Left lung (tissue), 14 donors: ENCODE measurements at places on chromosomes 3 and 15. TPM values are rescaled to one million over a fixed set of nuclear protein-coding genes. Genes with fewer than 3 reads are reported as not detected.

DNA sequence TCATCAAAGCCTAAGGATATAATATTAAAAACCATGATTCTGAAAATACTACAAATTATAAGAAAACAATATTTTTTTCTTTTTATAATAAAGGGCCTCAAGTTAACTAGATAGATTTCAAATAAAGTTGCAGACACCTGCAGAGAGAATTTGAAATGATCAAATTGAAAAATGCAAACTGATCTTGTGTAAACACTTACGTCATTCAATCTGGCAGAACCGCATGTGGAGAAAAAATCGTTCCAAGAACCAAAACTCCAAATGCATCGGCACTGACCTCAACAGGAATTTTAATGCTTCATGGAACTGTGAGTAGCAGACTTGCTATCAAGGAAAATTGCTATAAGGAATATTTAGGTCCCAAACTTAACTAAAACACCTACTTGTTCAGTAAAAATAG lies 17.2 kb downstream of the CPA3 start:
- H3K4me1 ChIP-seq: no peaks in the 10 kb centered on the region
- H3K27ac ChIP-seq: no peak overlapping the region

DNA sequence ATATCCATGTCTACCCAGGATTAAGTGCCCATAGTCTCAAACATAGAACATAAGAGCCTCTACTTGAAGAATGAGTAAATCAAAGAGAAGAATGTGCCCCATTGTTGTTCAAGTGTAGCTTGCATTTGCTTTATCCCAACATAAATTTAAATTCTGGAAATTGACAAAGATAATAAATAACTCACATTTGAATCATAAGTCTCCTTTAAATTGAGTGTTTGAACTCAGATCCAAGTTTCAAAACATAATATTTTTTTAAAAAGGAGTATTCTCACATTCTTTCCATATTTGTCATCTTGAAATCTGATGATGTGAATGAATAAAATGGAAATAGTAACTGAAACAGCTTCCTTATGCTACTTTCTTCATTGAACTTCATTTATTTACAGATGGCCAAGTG lies 135.2 kb downstream of the MECOM start:
- no peak for DNase-seq
- peaks cover 3% of the 10 kb centered on the region for H3K4me1 ChIP-seq
- H3K27ac ChIP-seq: no peak overlapping the region
- no peaks in the 10 kb centered on the region for H3K27me3 ChIP-seq
- no peaks in the 10 kb centered on the region for H3K36me3 ChIP-seq

DNA sequence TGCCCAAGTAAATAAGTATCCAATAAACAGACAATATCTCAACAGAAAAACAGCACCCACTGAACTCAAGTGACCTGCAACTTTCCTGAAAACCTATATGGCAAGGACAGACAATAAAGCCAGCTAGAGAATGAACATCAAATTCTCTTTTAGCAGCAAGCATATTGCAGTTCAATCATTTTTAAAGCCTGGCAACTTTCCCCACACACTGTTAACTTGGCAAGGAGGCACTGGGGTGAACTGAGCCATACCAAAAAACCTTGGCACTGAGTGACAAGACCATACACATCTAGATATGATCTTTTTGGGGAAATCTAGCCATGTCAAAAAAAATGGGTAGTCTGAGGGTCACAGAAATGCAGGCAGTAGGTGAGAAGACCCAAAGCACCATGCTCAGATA lies 174.6 kb downstream of the STT3B start:
- no peak for DNase-seq
- no peaks in the 10 kb centered on the region for H3K4me1 ChIP-seq
- H3K4me3 ChIP-seq: no peak overlapping the region
- H3K27me3 ChIP-seq: no peaks in the 10 kb centered on the region
- no peaks in the 10 kb centered on the region for H3K36me3 ChIP-seq

The SLC38A3 gene
- 10.9 TPM for polyA plus RNA-seq

The TMEM45A gene
- 53.8 TPM for polyA plus RNA-seq

- H3K27me3 ChIP-seq: no peaks in the 10 kb centered on the region
- H3K36me3 ChIP-seq: no peaks in the 10 kb centered on the region
- no peak overlapping the region for H3K27ac ChIP-seq
- no peak overlapping the region for H3K4me3 ChIP-seq
- H3K4me1 ChIP-seq: peaks cover 2% of the 10 kb centered on the region
- DNase-seq: no peak
Measured at GRCh38 chr3:100256731-100257151, 4.1 kb upstream of the TBC1D23 start.

The ZBED2 gene
- 0.22 TPM for polyA plus RNA-seq

GRCh38 chr15:76978522-76979330 lies 16.2 kb upstream of the PSTPIP1 start:
- DNase-seq: no peak
- peaks cover 28% of the 10 kb centered on the region for H3K4me1 ChIP-seq
- no peaks in the 10 kb centered on the region for H3K36me3 ChIP-seq

DNA sequence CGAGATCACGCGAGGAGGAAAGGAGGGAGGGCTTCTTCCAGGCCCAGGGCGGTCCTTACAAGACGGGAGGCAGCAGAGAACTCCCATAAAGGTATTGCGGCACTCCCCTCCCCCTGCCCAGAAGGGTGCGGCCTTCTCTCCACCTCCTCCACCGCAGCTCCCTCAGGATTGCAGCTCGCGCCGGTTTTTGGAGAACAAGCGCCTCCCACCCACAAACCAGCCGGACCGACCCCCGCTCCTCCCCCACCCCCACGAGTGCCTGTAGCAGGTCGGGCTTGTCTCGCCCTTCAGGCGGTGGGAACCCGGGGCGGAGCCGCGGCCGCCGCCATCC lies 1.1 kb upstream of the SETD5 start:
- H3K36me3 ChIP-seq: no peaks in the 10 kb centered on the region
- H3K27me3 ChIP-seq: no peaks in the 10 kb centered on the region
- peaks cover 75% of the 10 kb centered on the region for H3K4me1 ChIP-seq
- H3K27ac ChIP-seq: peak overlapping the region; percentile 98
- no peak for DNase-seq

DNA sequence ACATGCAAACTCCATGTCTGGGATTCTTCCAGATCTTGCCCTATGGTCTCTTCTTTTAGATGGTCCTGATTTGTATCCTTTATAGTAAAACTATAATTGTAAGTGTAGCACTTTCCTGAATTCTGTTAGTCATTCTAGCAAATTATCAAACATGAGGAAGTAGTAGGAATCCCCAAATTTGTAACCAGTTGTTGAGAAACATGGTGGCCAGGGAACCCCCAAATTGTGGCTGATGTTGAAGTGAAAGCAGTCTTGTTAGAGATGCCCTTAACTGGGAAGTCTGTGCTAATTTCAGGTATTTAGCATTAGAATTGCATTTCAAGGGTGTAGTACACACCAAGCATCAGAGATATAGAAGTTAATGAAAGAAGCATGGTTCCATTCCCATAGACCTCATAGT lies 180.4 kb upstream of the STT3B start:
- no peaks in the 10 kb centered on the region for H3K36me3 ChIP-seq
- H3K27me3 ChIP-seq: no peaks in the 10 kb centered on the region
- H3K4me3 ChIP-seq: no peak overlapping the region
- no peak for DNase-seq

DNA sequence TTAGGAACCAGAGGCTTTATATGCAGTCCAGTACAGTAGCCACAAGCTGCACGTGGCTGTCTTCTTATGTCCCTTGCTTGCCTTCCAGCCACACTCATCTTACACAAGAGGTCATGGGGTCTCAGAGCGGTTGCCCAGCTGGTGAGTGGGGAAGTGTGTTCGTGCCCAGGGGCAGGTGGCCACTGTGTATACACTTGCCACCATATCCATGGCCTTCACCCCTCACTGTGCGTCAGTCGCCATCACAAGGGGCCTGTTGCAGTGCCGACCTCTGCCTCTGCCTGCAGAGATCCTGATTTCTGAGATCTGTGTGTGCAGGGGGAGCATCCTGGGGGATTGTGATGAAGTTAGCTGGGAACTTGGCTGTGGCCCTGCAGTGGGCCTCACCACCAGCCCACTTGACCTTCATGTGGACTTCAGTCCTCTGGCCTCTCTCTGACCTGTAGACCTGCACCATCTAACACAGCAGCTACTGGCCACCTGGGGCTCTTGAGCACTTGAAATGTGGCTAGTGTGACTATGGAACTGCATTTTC lies 43.1 kb upstream of the SACM1L start:
- no peak overlapping the region for H3K4me3 ChIP-seq
- peak overlapping the region; percentile 88 for H3K27ac ChIP-seq
- peak; percentile 82 for DNase-seq

DNA sequence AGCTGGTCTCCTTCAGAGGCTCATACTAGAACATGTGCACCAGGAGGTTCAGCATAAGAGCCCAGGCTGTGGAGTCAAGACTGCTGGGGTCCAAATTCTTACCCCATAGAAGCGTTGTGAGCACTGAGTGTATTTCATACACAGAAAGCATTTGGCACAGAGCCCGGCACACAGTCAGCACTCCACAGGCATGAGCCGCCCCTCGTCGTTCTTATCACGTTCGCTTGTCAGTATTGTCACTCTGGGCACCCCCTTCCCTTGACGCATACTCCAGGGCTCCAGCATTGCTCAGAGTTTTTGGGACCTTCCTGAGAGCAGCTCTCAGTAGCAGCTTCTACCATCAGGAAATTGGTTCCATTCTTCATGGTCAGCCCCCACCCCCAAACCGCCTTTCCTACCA lies 25.2 kb downstream of the CORO2B start:
- no peaks in the 10 kb centered on the region for H3K36me3 ChIP-seq
- H3K27me3 ChIP-seq: no peaks in the 10 kb centered on the region
- H3K4me1 ChIP-seq: peaks cover 5% of the 10 kb centered on the region
- no peak for DNase-seq

DNA sequence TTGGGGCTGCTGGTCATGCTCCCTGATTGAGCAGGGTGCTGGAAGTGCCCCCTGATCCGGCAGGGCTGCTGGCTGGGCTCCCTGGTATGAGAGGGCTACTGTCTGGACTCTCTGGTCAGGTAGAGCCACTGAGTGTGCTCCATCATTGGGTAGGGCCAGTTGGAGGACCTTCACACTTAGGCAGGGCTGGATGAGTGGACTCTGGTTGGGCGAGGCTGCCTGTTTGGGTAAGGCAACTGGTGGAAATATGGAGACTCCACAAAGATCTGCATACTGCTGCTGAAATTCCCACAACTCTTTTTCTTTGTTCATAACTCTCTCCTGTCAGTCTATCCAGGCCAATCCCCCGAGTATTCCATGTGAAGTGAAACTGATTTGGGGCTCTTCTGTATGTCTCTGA lies 80.8 kb downstream of the CD200 start:
- H3K36me3 ChIP-seq: no peaks in the 10 kb centered on the region
- H3K4me3 ChIP-seq: no peak overlapping the region
- no peak for DNase-seq

The LRRC31 gene
- 0.08 TPM for polyA plus RNA-seq

The LMOD3 gene
- polyA plus RNA-seq: 0.20 TPM

GRCh38 chr3:114557791-114558190 lies 264.0 kb downstream of the TIGIT start:
- H3K4me3 ChIP-seq: no peak overlapping the region
- H3K36me3 ChIP-seq: no peaks in the 10 kb centered on the region
- H3K4me1 ChIP-seq: no peaks in the 10 kb centered on the region
- no peak overlapping the region for H3K27ac ChIP-seq

The GOLGA8N gene
- 34.1 TPM for polyA plus RNA-seq

The ZIC4 gene
- polyA plus RNA-seq: not detected

DNA sequence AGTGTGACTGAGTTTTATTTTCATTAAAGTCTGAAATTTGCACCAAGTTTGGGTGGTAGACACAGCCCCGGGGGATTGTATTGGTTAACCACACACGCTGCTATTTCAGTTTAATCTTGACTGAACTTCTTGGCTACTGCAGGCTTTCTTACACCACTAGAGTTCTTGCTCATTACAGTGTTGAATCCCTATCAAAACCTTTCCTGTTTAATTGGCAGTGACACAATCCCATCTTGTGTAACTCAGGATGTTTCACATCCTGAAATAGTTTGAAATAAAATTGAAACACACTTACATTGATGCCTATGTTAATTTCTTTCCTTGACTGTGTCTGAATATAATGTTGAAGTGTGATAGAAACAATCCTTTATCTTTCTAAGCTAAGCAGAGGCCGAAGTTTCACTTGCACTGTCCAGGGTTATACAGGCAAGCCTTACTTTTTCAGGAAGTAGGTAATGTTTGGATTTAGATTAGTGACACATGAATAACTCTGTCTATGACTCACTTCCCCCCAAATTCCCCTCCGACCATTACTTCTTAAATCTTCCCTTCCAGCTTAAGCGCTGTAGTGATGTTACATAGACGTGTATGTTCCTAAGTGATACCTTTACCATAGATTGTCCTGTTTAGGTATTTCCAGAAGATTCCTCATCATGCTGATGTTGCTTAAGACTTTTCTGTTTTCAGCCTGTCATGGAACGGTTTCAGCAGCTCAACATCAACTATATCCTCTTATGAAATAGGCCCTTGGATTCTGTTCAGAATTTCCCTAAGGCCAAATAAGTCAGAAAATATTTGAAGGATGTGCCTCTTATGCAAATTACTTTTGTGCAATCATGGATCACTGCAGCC lies 16.8 kb downstream of the ATG7 start:
- no peaks in the 10 kb centered on the region for H3K36me3 ChIP-seq
- H3K27ac ChIP-seq: peak overlapping the region; percentile 94
- peak; percentile 80 for DNase-seq
- H3K27me3 ChIP-seq: no peaks in the 10 kb centered on the region
- H3K4me1 ChIP-seq: peaks cover 43% of the 10 kb centered on the region

GRCh38 chr15:35705030-35705883 lies 159.3 kb upstream of the DPH6 start:
- DNase-seq: no peak
- no peaks in the 10 kb centered on the region for H3K27me3 ChIP-seq
- H3K36me3 ChIP-seq: no peaks in the 10 kb centered on the region
- H3K4me1 ChIP-seq: peaks cover 8% of the 10 kb centered on the region
- H3K4me3 ChIP-seq: no peak overlapping the region

- no peak for DNase-seq
- H3K4me1 ChIP-seq: peaks cover 17% of the 10 kb centered on the region
- no peaks in the 10 kb centered on the region for H3K27me3 ChIP-seq
- H3K27ac ChIP-seq: no peak overlapping the region
- H3K4me3 ChIP-seq: no peak overlapping the region
- H3K36me3 ChIP-seq: no peaks in the 10 kb centered on the region
Measured at GRCh38 chr3:56815589-56815988, 13.8 kb upstream of the ARHGEF3 start.

The VEPH1 gene
- 44.1 TPM for polyA plus RNA-seq

The RAD54L2 gene
- polyA plus RNA-seq: 18.2 TPM

DNA sequence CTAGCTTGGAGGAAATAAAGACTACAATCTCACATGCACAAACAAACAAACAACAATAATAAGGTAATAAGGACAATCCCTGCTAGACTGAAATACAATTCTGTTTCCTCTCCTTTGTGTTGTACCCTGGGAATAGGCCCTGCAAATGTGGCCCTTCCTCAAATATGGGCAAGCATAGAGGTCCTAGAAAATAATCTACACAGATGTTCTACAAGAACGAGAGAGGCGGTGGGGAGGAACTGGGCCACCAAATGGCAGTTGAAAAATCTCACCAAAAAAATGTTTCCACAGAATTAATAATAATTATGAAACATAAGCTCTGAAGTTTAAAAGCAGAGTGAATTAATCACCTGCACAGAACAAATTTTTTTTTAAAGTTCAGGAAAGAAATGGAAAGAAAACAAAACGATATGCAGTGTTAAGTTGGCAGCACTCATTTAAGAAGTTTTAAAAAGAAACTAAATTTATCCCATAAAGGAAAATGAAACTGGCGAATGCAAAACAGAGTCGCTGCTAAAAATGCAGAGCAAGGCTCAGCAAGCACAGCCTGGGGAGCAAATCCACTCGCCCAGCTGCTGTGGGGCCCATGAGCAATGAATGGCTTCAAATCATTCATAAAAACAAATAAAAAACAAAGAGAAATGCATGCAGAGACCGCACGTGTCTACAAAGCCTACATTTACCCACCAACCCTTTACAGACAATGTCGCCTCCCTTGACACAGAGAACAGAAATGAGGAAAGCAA lies 475.4 kb downstream of the OCA2 start:
- no peak overlapping the region for H3K4me3 ChIP-seq
- H3K36me3 ChIP-seq: no peaks in the 10 kb centered on the region
- H3K27ac ChIP-seq: no peak overlapping the region
- H3K27me3 ChIP-seq: no peaks in the 10 kb centered on the region
- no peaks in the 10 kb centered on the region for H3K4me1 ChIP-seq
